ENCODE measurements at places on chromosomes 6 and 20.

DNA sequence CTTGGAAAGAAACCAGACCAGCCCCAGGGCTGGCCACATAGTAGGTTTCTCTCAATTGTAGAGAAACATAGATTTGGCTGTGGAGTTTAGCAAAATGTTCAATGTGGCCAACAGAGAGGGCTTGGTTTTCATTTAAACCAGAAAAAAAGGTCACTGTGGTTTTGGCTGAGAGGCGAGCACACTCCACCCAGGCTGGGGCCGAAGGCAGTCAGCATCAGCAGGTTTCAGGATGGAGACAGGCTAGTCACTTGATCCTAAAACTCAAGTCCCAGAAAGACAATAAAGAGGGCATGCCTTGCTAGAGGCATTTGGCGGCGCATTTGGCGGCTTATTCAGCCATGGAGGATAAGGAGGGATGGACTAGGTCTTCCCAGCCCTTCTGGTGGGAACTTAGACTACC lies 73.1 kb downstream of the PRND start:
- no peak for DNase-seq

GRCh38 chr6:130431346-130431852 lies 65.6 kb downstream of the TMEM200A start:
- no peak for DNase-seq

DNA sequence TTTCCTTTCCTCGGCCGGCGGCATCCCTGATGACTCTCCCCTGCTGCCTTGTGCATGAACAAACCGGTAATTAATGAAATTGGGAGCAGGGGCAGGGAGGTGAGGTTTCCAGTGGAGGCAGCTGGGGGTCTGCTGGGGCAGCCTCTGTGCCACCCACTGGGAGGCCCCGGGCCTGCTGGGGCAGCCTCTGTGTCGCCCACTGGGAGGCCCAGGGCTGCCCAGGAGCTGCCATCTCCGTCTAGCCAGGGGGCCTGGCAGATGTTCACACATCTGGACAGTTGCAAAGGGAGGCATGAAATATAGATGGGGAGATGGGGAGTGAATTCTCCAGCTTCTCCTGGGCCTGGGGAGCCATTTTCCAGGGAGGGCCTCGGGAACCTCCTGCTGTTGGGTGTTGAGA lies 33.8 kb downstream of the TOX2 start:
- no peak for DNase-seq

DNA sequence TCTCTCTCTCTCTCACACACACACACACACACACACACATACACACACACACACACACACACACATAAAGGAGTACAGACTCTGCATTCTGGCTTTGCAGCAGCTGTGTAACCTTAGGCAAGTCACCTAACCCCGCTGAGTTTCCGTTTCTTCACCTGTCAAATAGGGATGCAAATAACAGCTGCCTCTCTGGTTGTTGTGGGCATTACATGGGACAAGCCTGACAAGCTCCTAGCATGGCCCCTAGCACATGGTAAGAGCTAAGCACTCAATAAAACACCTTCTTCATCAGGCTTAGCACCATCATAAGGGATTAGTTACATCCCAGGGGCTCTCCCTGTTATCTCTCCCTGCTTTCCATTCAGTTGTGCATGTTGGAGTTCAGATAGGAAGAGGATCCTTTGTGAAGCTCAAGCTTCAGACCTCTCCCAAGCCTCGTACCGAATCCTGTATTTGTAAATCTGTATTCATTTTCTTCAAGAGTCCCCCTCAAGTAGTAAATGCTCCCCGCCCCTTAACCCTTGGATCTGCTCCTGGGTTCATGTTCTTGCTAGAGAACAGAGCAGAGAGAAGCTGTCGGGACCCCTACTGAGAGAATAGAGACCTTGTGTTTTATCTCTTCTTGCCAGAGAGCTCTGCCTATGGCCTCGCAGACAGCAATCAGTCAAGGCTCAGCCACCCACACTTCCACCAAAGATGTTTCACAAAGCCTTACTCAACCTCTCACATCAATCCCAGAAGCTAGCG lies 2.2 kb downstream of the SLC13A3 start:
- no peak for DNase-seq

GRCh38 chr20:63969838-63970713 lies at the start of gene ZNF512B:
TSS of gene ZNF512B (minus strand) at chr20:63969930. CDS start at chr20:63967950, 1,980 bp downstream.
- peak; percentile 83 for DNase-seq

- DNase-seq: no peak
Measured at GRCh38 chr20:33465481-33466302, 22.1 kb upstream of the SNTA1 start.

DNA sequence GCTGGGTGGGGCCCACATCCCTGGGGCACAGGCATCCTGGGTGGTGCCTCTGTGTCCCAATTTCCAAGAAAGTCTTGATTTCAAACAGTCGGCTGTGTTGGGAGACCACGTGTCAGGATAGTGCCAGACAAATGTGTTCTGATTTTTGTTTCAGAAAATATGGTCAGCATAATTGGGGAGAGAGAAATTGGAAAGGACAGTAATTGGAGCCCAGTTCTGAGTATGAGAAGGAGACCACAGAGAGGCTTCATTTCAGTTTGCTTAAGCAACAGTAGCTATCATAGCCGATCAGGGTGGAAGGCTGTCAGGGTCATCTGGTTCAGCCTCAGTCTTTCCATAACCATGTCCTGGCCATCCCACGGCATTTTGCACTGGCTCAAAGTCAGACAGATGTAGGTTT lies 220.7 kb downstream of the CDC5L start:
- no peak for DNase-seq

DNA sequence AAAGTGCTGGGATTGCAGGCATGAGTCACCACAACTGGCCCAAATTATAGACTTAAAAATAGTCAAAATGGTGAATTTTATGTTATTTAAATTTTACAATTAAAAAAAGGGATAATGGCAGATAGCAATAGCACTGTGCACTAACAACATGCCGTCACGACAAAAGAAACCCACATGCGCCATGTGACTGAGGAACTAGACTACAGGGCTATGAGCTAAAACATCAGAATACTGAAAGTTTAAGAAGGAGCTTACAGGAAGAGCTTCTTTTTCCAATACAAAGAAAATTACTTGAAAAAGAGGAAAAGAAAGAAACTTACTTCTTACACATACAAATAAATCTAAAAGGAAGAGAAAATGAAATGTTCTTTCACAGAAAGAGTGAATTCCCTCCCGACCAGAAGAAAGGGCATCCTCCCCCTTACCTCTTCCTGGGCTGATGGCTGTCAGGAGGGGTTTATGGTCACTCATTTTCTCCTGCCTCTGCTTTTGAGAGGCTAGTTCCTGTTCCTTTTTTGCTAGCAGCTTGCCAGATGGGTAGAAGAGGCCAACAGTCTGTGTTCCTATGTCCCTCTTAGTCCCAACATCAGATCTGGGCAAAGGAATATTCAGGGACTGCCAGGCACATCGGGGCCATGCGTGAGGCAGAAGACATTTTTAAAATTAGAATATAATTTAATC lies 54.5 kb downstream of the DZANK1 start:
- DNase-seq: peak; percentile 9

GRCh38 chr6:106152952-106153351 lies 66.8 kb downstream of the PRDM1 start:
- no peak for DNase-seq

GRCh38 chr6:72084992-72085569 lies 198.7 kb downstream of the RIMS1 start:
- no peak for DNase-seq

GRCh38 chr6:41460742-41461336 lies 85.3 kb upstream of the FOXP4 start:
- DNase-seq: no peak

DNA sequence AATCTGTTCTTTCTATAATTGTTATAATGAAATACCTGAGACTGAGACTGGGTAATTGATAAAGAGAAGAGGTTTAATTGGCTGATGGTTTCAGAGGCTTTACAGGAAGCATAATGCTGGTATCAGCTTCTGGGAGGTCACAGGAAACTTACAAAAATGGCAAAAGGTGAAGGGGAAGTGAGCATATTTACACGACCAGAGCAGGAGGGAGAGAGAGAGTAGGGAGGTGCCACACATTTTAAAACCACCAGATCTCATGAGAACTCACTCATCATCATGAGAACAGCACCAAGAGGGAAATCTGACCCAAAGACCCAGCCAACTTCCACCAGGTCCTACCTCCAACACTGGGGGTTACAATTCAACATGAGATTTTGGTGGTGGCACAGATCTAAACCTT lies 2.6 kb upstream of the SIRPB1 start:
- DNase-seq: no peak

DNA sequence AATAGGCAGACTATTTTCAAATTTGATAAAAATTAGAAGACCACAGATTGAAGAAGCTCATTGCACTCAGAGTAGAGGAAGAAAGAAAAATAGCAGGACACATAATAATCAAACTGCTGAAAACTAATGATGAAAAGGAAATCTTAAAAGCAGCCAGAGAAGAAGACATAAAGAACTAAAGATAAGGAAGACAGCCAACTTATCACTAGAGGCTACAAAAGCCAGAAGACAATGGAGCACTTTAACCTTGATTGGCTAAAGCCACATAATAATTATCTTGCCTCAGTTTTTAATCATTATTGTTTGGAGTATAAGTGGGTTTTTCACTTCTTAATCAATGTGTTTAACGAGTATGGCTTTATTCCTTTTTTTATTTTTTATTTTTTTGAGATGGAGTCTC lies 397.6 kb downstream of the RNF144B start:
- no peak for DNase-seq

DNA sequence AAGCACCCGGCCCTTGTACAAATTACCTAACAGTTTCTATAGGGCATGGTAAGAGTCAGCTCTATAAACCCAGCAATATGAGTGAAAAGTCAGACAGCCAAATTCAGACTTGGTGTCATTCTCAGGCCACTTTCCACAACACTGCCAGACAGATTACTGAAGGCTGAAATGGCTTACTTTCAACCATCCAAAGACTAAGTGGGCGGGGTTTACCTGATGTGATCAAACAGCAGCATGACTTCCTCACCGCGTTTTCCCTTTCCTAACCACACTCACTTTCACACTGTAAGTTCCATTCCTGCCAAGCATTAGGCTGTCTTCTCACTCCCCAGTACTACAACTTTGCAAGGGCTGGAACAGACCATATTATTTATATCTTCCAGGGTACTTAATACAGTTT lies 85.9 kb downstream of the SMLR1 start:
- peak; percentile 10 for DNase-seq

DNA sequence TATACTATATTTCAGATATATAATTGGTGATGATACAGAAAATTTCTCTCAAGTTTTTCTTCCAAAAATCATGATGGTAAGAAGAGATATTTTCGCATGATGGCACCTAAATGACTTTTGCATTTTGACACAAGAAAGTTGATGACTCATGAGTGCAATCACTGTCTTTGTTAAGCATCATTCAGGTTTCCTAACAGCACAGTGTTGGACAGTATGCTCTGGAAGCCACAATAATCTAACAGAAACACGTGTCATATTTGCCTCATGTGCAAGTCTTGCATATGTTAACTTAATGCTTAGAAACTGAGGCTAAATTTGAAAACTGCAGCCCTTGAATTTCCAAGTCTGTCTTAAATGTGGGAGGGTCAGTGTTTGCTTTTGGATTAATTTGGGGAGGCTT lies 533.5 kb downstream of the LMBRD1 start:
- no peak for DNase-seq

GRCh38 chr6:137861550-137862337 lies 5.3 kb upstream of the TNFAIP3 start:
- no peak for DNase-seq

GRCh38 chr6:96966100-96966499 lies 41.6 kb downstream of the KLHL32 start:
- DNase-seq: no peak

DNA sequence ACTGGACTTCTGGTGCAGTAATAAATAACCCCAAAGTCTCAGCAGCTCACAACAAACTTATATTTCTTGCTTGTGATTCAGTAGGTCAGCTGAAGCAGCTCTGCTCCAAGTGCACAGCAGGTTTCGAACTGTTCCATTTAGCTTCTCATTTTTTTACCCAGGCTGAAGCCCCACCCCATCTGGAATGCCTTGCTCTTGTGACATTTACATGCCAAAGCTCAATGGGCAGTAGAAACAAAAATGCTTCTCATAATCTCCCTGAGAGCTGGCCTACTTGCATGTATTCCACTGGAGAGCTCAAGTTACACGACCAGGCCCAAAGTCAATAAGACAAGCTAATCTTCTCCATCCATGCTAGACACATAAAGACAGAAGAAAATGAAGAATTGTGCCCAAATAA lies 165.2 kb downstream of the HAO1 start:
- no peak for DNase-seq

DNA sequence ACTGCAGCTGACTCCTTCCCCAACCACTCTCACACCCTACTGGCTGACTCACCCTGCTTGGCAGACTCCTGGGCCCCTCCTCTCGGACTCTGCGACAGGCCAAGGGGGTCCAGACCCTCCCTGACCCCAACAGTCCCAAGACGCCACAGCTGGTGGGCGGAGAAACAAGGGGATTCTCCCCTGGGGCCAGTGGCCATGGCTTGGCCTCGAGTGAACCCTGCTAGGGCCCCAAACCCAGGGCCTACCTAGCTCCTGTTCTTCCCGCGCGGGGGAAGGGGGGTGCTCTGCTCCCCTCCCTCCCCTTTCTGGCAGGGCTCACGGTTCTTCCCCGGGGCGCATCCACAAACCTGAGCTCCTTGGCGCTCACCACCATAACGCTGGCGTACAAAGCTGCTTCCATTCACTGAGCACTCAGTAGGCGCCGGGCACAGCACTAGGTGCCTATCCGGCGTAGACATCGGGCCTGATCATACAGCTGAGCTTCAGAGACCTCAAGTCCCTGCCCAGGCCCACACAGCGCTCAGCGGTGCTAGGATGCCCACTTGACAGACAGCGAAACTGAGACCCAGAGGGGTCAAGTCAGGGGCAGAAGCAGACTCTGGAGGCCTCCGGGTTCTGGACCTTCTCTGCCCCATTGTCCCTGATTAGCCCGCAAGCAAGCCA lies 597 bp downstream of the ADA start:
- no peak for DNase-seq

DNA sequence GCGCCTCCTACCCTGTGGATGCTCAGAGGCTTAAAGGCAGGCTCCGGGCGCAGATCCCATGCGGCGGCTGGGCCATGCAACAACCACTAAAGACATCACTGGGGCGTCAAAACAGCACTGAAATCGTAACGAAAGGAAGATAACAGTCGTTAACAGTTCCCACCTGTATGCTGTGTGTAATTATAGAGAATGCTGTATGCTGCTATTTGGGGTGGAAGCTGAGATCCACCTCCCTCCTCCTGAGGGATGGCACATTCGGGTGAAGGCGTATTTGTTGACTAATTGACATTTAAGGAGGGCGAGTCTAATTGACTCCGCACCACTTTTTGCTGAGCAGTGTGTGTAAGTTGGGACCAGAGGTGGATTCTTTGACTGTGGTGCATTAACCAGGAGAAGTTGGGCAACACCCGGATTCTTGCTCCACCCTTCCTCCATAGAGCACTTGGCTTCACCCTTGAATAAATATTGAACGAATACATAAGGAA lies 687 bp downstream of the SLC35A1 start:
- peak; percentile 36 for DNase-seq

DNA sequence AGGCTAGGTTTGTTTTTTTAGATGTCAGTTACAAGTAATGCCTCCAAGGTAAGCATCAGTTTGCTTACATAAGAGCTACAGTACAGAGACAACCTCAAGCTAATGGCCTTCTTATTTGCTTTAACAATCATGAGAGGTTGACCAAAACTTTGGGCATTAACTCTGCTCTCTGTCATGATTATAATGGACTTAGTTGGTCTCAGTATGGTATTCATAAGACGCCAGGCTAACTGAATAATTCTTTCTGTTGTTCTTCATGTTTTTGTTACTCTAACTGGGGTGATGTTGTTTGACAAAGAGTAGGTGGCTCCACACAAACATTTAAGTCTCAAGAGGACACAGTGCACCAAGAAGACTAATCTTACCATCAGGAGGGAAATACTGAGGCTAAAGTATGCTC lies 9.8 kb downstream of the CST9 start:
- DNase-seq: no peak

All from GM19239 (cell line).